ENCODE measurements at places on chromosomes 4 and X. TPM values are rescaled to one million over a fixed set of nuclear protein-coding genes. Genes with fewer than 3 reads are reported as not detected.

DNA sequence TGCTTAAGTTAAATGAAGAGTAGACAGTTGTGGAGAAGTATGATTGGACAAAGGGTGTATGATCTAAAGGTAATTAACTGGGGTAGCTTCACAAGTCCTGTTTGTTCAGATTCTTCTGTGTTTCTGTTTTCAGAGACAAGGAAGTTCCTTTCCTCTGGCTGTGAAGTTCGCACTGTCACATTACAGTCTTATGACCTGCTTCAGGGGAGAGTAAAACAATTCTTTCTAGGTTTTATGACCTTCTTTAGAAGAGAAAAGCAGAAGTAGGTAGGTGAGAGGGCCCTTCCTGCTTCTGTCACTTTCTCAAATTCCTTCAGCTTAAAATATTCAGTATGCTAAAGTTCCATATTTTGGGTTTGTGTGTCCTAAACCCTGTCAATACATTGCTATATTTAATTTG is 211.9 kb downstream of the SOX3 start:
- no peak overlapping the region for H3K27ac ChIP-seq
- H3K4me1 ChIP-seq, result no peaks in the 10 kb centered on the region
- H3K27me3 ChIP-seq, result no peaks in the 10 kb centered on the region
- no peaks in the 10 kb centered on the region for H3K36me3 ChIP-seq
- H3K4me3 ChIP-seq, result no peak overlapping the region
- DNase-seq, result no peak

The DUX4 gene
- total RNA-seq, result not detected

DNA sequence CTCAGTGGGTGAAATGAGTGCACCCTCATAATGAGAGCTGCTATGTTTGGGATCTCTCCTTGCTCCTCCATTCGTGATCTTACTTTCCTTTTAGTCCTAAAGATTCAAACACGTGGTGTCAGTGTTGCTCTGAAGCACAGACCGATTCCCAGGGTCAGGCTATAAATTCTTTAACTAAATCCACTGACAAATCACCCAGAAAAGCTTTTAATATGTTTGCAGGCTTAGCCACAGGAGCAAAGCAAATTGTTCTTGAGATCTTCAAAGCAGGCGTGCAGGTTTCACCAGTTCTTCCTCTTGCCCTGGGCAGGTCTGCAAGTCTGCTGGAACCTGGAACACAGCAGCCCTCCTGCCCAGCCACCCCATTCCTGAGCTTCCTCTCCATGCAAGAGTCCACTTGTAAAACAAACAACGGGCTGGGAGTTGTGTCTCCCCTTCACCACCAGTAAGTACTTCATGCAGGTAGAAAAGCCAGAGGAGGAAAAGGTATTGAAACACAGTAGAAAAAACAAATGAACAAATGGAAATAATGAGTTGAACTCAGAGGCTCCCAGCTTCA is 70.1 kb upstream of the ENPP6 start:
- H3K27me3 ChIP-seq, result no peaks in the 10 kb centered on the region
- no peak overlapping the region for H3K27ac ChIP-seq
- H3K4me3 ChIP-seq, result no peak overlapping the region
- no peaks in the 10 kb centered on the region for H3K36me3 ChIP-seq

GRCh38 chr4:151169900-151170299 is 70.5 kb downstream of the RPS3A start:
- peaks cover 58% of the 10 kb centered on the region for H3K4me1 ChIP-seq
- no peak for DNase-seq
- H3K27me3 ChIP-seq, result no peaks in the 10 kb centered on the region

The CLCN5 gene
- total RNA-seq, result 12.4 TPM

DNA sequence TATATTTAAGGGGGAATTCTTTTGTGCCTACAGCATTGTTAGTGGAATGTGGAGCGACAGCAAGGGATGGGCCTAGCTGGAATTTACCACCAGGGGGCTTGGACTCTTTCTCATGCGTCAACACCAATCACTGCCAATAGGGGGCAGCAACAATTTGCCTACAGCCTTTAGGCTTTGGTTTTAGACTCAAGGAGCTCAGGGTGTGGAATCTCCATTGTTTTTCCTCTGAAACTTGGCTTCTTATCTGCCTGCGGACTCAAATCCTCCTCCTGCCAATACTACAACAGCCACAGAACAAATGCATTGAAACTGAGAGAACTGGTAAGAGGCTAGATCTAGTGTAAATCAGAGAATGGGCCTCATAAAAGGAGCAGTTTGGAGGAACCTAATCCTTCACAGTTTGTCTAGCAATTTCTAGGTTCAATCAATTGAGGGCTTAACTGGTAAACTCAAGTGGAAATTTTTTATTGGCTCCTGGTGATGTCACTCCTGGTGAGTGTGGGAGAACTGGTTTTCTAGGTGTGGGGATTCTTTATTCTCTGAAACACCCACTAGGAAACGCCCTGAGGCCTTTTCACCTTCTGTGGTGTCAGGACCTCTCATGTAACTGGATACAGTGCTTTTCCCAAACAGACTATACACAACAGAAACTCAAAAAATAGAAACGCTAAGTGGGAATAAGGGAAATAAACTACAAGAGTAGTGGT is 27.9 kb upstream of the TMSB4X start:
- no peaks in the 10 kb centered on the region for H3K27me3 ChIP-seq
- H3K4me1 ChIP-seq, result peaks cover 46% of the 10 kb centered on the region
- DNase-seq, result no peak
- H3K27ac ChIP-seq, result peak overlapping the region; percentile 81

DNA sequence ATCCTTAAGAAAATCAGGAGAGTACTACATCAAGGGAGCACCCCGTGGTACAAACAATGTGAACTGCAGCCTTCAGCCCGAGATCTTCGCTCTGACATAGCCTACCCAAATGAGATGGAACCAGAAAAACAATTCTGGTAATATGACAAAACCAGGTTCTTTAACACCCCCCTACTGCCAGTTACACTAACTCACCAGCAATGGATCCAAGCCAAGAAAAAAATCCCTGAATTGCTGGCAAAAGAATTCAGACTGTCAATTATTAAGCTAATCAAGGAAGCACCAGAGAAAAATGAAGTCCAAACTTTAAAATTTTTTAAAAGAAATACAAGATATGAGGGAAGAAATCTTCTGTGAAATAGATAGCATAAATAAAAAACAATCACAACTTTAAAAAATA is 101.7 kb upstream of the KLF8 start:
- peaks cover 2% of the 10 kb centered on the region for H3K36me3 ChIP-seq
- no peaks in the 10 kb centered on the region for H3K27me3 ChIP-seq
- H3K4me3 ChIP-seq, result no peak overlapping the region
- H3K4me1 ChIP-seq, result no peaks in the 10 kb centered on the region
- no peak overlapping the region for H3K27ac ChIP-seq
- DNase-seq, result no peak

GRCh38 chr4:112055100-112055499 is 90.2 kb upstream of the FAM241A start:
- DNase-seq, result no peak
- H3K36me3 ChIP-seq, result no peaks in the 10 kb centered on the region
- H3K27me3 ChIP-seq, result peaks cover 24% of the 10 kb centered on the region
- H3K4me3 ChIP-seq, result no peak overlapping the region

The SPIN2A gene
- total RNA-seq, result 2.3 TPM

- H3K4me3 ChIP-seq, result no peak overlapping the region
- H3K36me3 ChIP-seq, result no peaks in the 10 kb centered on the region
- H3K27ac ChIP-seq, result no peak overlapping the region
- no peaks in the 10 kb centered on the region for H3K4me1 ChIP-seq
- H3K27me3 ChIP-seq, result no peaks in the 10 kb centered on the region
These were observed 92.5 kb upstream of the ENPP6 start for GRCh38 chr4:184310171-184310567.

DNA sequence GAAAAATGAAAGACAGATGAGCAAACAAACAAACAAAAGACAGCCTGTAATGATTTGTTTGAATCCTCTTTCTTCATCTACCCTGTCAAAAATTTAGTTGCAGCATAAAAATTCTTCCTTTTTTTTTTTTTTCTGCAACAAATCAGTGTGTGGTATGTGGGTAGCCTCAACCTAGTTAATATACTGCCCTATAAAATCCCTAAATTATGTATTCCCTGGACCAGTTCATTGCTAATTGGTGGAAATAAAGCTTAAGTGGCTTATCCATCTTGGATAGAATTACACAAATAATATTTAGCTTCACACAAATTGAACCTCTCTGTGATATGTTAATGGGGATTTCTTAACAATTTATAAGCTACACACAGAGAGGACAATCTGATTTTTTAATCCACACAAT is 208.4 kb downstream of the NDST4 start:
- no peak overlapping the region for H3K27ac ChIP-seq
- H3K36me3 ChIP-seq, result no peaks in the 10 kb centered on the region
- DNase-seq, result no peak

The ZCCHC12 gene
- total RNA-seq, result not detected

DNA sequence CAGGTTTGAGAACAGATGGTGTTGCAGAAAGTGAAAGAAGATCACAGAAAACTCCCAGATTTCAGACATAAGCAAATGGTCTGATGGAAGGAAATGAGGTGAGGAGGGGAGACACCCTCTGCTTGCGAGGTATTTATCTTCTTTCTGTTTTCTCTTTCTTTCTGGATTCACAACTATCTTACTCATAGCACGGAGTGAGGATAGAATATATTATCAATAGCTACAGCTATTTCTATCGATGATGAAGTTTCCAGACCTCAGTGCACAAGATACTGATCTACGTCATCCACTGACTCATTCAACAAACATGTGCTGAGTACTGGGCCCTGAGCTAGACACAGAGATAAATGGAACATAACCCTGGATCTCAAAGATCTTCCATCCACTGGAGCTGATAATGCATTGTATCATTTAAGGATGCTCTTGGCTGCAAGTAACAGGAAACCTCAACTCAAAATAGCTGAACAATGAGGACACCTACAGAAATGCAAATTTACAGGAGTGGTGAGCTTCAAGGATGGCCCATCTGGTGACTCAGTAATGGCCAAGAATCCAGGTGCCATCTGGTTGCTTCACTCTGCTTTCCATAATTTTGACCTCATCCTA is 21.2 kb downstream of the SLC2A9 start:
- H3K4me3 ChIP-seq, result no peak overlapping the region
- H3K36me3 ChIP-seq, result peaks cover 1% of the 10 kb centered on the region
- no peaks in the 10 kb centered on the region for H3K27me3 ChIP-seq
- no peak overlapping the region for H3K27ac ChIP-seq
- no peaks in the 10 kb centered on the region for H3K4me1 ChIP-seq

- peaks cover 27% of the 10 kb centered on the region for H3K4me1 ChIP-seq
- no peaks in the 10 kb centered on the region for H3K36me3 ChIP-seq
- DNase-seq, result no peak
- no peak overlapping the region for H3K27ac ChIP-seq
These were observed 270.2 kb downstream of the PAPSS1 start for GRCh38 chr4:107449611-107450369.

DNA sequence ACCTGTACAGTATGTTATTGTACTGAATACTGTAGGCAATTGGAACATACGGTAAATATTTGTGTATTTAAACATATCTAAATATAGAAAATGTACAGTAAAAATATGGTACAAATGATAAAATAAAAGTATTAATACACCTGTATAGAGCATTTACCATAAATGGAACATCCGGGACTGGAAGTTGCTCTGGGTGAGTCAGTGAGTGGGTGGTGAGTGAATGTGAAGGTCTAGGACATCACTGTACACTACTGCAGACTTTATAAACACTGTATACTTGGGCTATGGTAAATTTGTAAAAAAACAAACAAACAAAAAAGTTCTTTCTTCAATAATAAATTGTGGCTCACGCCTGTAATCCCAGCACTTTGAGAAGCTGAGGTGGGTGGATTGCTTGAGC is 52.4 kb upstream of the FHL1 start:
- no peak overlapping the region for H3K27ac ChIP-seq
- no peaks in the 10 kb centered on the region for H3K36me3 ChIP-seq
- no peak overlapping the region for H3K4me3 ChIP-seq

- peaks cover 2% of the 10 kb centered on the region for H3K36me3 ChIP-seq
- H3K4me3 ChIP-seq, result no peak overlapping the region
- no peaks in the 10 kb centered on the region for H3K4me1 ChIP-seq
These were observed 34.3 kb upstream of the CPEB2 start for GRCh38 chr4:14967982-14968381.

- H3K4me3 ChIP-seq, result no peak overlapping the region
- no peak overlapping the region for H3K27ac ChIP-seq
- peaks cover 36% of the 10 kb centered on the region for H3K4me1 ChIP-seq
These were observed 27.4 kb upstream of the SOD3 start for GRCh38 chr4:24768006-24768405.

GRCh38 chrX:68043713-68044438 is 389.4 kb downstream of the OPHN1 start:
- H3K27me3 ChIP-seq, result no peaks in the 10 kb centered on the region
- H3K4me1 ChIP-seq, result no peaks in the 10 kb centered on the region
- DNase-seq, result no peak
- no peaks in the 10 kb centered on the region for H3K36me3 ChIP-seq
- no peak overlapping the region for H3K4me3 ChIP-seq

GRCh38 chr4:76659103-76659490 is 224.1 kb downstream of the SHROOM3 start:
- H3K4me3 ChIP-seq, result no peak overlapping the region
- H3K27ac ChIP-seq, result peak overlapping the region; percentile 80
- peaks cover 62% of the 10 kb centered on the region for H3K4me1 ChIP-seq
- no peaks in the 10 kb centered on the region for H3K27me3 ChIP-seq
- no peaks in the 10 kb centered on the region for H3K36me3 ChIP-seq

GRCh38 chrX:150692831-150693724 is at the start of gene MTMR1:
MTMR1 (plus strand) TSS chrX:150693396; CDS start chrX:150693531, 135 bp downstream.
- H3K27ac ChIP-seq, result peak within 1 kb of the TSS; percentile 92
- peak within 1 kb of the TSS; percentile 81 for H3K4me3 ChIP-seq
- DNase-seq, result no peak
- no peaks in the 10 kb centered on the region for H3K27me3 ChIP-seq

DNA sequence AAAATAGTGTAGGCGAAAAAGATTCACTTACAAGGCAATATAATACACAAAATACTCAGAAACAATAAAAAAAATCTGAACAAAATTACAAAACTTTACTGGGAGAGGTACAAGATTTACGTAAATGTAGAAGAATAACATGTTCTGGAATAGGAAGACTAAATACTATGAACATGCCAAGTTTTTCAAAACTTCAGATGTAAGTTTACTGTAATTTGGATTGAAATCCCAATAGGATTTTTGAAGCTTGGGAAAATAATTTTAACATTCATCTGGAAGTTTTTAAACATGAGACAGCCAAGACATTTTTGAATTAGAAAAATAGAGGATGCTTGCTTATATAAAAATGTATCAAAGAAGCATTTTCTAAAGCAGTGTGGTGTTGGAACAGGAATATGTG is 30.5 kb upstream of the CT83 start:
- no peaks in the 10 kb centered on the region for H3K36me3 ChIP-seq
- no peak for DNase-seq
- H3K4me1 ChIP-seq, result no peaks in the 10 kb centered on the region
- no peak overlapping the region for H3K27ac ChIP-seq
- peaks cover 1% of the 10 kb centered on the region for H3K27me3 ChIP-seq

Measured in chondrocyte (in vitro differentiated cells).